ENCODE measurements at places on chromosomes 2 and 18.

DNA sequence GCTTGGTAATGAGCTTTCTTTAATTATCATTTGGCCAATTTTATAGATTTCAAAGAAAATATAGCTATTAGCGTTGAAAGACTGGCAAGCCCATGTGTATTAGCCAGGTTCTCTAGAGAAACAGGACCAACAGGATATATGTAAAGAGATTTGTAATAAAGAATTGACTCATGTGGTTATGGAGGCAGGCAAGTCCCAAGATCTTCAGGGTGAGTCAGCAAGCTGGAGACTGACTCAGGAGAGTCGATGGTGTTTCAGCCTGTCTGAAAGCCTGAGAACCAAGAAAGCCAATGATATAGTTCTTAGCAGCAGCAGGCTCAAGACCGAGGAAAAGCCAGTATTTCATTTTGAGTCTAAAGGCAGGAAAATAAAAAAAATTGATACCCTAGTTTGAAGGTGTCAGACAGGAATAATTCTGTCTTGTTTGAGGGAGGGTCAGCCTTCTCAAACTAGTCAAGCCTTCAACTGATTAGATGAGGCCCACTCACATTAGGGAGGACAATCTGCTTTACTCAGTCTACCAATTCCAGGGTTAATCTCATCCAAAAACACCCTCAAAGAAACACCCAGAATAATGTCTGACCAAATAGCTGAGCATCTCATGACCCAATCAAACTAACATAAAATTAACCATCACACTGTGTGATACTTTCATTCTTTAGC lies 78.3 kb upstream of the CRIM1 start:
- no peak for DNase-seq

GRCh38 chr2:42195559-42195958 lies 26.4 kb downstream of the EML4 start:
- DNase-seq: no peak

DNA sequence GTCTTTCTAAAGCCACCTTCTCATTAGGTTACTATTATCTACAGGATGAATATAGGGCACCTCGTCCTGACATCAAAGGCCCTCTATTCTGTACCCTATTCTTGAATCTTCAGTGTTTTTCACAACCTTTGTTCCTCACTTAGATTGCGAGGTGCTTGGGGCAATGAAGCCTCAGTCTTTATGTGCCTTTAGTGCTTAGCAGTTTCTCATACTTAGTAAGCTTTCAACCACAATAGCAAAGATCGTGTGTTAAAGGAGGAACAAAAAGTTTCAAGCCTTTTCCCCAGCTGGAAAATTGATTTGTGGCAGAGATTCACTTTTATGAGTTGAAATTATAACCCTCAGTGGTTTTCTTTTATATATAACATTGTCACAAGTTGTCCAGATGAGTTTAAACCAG lies 226.9 kb downstream of the MYO3B start:
- DNase-seq: no peak

- no peak for DNase-seq
Measured at GRCh38 chr2:134449157-134449556, 195.3 kb downstream of the MGAT5 start.

GRCh38 chr18:8519102-8519501 lies 90.1 kb upstream of the RAB12 start:
- no peak for DNase-seq

DNA sequence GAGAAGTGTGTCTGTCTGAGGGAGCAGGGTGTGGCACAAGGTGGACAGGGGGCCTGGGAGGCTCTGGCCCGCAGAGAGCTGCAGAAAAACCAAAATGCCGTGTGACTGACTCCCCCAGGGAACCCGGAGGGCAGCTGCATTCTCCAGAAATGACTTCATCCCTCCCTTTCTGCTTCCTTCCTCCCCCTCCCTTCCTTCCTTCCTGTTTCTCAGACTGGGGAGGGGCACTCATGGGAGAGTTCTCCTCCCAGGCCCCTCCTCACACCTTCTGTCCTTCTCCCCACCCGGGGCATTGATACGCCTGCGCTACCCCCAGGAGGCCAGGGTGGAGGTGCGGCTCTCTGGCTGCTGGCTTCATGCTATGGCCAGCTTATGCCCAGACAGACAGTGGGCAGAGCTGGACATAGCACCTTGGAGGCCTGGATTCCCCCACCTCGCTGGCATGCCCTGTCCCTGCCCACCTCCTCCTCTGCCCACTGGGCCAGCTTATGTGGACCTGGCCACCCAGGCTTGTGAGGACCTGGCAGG lies 8.2 kb upstream of the GPR17 start:
- no peak for DNase-seq

GRCh38 chr2:222057347-222058073 lies 241.3 kb downstream of the PAX3 start:
- DNase-seq: no peak

DNA sequence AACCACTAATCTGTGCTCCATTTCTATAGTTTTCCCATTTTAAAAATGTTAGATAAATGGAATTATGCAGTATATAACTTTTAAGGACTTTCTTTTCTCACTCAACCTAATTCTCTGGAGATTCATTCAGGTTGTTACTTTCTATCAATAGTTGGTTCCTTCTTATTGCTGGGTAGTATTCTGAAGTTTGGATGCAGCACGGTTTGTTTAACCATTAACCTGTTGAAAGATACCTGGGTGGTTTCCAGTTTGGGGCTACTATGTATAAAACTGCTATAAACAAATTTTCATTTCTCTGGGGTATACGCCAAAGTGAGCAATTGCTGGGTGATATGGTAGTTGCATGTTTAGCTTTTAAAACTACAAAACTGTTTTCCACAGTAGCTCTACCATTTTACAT lies 39.1 kb upstream of the MAPRE2 start:
- DNase-seq: no peak

DNA sequence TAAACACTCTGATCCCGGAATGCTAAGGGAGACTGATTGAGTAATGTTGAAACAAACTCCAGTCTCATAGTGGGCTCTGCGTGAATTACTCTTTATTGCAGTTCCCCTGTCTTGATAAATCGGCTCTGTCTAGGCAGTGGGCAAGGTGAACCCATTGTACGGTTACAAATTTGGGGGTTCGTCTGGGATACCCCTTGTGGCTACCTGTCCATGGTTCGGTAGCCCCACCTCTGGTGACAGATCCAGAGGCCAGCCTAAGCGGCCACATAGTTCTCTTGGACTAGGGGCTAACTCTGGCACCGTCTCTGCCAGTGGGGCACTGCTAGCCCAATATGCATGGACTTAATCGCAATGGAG lies 1.1 kb upstream of the STARD7 start:
- no peak for DNase-seq

- no peak for DNase-seq
Measured at GRCh38 chr2:31193806-31194205, 23.5 kb downstream of the CAPN14 start.

DNA sequence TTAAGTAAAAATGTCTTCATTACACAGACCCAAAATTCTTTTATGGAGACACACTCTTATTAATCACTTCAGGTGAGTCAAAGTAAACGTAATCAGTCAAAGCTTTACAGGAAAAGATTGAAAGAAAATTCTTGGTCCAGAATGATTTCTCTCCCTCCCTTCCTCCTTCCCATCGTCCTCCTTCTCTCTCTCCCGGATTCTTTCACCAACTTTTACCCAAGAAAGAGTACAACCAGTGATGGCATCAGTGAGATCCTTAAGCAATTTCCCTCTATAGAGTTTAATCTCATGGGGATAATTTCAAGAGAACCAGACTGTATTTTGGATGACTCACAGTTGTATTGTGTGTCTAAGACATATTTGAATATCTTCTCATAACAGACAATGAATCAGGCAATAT lies 258.1 kb downstream of the ALK start:
- no peak for DNase-seq

GRCh38 chr2:6915399-6915798 lies 1.8 kb upstream of the RNF144A start:
- DNase-seq: no peak

DNA sequence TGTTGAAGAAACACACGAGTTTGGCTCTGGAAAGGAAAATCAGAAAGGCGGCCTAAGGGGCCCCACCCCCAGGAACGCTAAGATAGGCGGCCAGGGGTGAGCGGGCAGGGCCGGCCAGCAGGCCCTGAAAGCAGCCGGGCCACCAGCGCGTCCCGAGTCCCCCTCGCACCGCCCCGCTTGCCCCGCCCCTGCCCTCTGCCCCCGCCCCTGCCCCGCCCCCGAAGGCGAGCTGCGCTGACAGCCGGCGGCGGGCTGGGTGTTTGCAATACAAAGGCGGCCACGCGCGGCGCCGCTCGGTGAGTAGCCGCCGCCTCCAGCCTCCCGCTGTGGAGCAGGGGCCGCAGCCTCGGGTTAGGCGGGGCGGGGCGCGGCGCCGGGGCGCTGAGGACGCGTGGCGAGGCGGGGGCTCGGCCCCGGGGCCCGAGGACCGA lies at the start of gene LPIN1:
Gene LPIN1, plus strand, starts transcription at position 257 of the 431 bp plus-strand sequence. CDS start 18,910 bp downstream, outside the sequence.
- peak; percentile 67 for DNase-seq

- no peak for DNase-seq
Measured at GRCh38 chr2:16173893-16174692, 233.7 kb downstream of the MYCN start.

GRCh38 chr2:189372688-189373257 lies 68.5 kb upstream of the WDR75 start:
- DNase-seq: no peak

DNA sequence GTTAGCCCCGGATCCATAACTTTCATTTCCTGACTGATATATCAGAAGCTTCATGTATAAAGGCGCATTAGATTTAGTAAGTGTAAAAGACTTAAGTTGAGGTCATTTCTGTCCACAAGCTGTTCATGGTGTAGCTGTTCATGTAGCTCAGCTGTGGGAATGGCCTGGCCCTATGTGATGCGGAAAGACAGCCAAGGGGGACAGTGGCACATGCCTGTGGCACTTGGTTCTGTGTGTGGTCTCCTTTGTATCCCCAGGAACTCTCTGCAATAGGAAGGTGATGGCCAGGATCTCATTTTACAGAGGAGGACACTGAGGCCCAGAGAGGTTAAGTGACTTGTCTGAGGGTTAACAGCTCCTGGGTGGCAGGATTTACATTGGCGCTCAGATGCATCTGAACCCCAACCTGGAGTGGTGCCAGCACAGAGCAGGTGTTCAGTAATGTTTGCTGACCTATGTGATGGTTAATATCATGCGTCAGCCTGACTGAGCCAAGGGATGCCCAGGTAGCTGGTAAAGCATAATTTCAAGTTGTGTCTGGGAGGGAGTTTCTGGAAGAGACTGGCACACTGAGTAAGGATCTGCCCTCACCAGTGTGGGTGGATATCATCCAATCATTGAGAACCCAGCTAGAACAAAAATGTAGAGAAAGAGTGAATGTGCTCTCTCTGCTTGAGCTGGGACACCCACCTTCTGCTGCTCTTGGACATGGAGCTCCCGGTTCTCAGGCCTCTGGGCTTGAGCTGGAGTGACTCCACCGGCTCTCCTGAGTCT lies 25.4 kb downstream of the HPCAL1 start:
- no peak for DNase-seq

DNA sequence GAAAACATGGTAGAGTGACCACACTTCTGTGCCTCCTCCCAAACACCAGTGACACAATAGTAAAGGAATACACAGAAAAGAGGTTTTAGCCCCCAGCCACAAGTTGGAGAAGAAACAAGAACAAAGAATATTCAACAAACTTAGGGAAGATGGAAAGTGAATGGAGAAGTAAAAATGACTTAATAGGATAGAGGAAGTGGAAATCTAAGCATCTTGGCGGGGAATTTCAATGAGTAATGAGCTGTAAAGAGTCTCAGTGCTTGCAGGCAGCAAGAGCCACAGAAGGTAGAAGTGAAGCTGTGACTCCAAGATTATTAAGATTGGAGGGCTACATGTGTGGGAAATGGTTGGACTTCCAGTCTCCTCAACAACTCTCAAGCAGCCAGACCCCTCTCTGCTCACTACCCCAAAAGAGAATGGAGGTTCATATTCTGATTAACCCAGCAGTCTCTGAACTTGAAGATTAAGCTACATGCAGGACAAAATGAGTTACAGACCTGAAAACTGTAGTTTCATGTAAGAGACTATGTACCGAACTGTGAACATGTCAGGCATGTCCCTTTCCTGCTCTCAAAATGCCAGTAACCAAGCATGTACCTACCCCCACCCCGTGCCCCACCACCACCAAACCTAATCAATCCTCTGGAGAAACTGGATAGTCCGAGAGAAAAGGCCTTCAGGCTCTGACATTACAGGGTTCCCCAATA lies 16.9 kb upstream of the HNRNPLL start:
- no peak for DNase-seq

DNA sequence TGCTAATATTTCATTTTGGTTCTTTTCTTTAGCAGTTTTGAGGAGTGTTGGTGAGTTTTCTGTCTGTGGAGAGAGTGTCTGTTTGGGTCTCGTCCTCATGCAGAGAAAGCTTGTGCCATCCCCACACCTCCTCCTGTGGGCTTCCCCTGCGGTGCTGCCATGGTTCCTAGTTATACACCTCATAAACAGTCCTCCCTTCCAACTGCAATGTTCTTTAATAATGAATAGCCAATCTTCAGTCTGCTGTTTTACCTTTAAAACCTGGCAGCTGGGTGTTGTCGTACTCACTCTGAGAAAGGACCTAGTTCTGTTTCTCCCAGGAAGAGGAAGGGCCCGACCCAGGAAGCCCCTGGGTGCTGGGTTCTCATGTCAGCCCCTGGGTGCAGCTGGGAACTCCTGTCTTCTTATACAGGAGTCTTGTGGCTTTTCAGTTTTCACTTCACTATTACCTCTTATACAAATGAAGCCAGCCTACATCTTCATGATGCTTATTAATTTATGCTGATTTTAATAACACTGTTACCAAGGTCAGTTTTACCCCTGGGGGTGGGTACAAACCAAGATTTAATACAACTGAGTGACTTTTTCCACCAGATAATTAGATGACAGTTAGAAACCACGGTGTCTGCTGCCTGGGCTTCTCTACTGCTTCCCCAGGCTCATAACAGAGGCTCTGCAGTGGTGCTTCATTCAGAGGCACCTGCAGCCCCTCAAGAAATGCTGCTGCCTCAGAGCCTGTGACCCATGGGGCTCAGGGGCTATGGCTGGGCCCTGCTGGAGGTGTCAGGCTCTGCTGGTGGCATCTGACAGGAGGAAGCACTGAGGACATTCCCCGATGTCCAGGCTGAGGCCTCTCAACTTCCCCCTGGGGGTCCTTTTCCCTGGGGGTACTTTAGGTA lies 59.1 kb downstream of the COA5 start:
- DNase-seq: no peak
